ENCODE measurements at places on chromosomes 1 and 21.

- DNase-seq: no peak
Observed at GRCh38 chr1:162755306-162755705, 35.2 kb upstream of the HSD17B7 start.

- no peak for DNase-seq
Observed at GRCh38 chr1:170666541-170667254, 2.8 kb downstream of the PRRX1 start.

GRCh38 chr1:109716570-109717090 lies 4.6 kb downstream of the GSTM5 start:
- DNase-seq: no peak

DNA sequence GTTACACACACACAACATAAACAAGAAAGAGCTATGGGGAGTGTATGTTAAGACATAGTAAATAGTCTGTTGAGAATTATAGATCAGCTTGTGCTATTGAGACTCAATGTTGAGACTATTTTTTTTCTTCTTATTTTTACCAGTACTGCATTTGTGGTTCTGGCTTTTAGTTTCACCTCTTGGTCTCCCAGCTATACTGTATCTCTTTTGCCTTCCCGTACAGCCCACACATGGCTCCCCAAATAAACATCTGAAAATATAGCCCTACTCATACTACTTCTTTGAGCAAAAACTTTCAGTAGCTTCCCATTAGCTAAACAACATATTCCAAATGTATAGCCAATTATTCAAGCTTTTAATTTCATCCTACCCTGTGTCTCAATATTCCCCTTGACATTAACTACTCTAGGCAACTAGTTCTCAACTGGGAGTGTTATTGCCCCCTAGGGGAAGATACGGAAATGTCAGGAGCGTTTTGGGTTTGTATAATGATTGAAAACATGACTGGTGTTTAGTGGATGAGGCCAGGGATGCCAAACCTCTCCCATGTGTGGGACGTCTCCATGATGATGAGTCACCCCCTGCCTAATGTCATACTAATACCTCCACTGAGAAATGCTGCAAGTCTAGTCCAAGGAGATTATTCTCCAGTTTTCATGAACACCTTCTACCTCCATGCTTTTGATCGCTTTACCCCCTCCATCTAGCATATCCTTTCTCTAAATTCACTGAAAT lies 6.8 kb downstream of the RPE65 start:
- no peak for DNase-seq

GRCh38 chr1:219387211-219387610 lies 213.5 kb downstream of the LYPLAL1 start:
- peak; percentile 24 for DNase-seq

DNA sequence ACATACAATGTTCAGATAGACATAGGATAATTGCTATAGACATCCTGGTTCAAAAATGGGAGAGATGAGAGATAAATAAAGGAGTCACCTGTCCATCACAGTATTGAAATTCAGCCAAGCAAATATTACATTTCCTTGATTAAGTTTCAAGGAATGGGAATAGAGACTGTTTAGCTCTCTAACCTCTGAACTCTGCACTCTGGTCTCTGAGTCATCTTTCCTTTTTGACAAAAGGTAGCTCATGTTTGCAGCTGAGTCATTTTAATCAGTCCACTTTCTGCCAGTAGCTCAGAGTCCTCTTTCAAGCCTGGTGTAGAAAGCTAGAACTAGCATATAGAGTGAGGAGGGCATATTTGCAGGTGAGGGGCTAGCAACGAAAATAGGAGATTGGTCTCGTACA lies 51.4 kb upstream of the GJA8 start:
- no peak for DNase-seq

DNA sequence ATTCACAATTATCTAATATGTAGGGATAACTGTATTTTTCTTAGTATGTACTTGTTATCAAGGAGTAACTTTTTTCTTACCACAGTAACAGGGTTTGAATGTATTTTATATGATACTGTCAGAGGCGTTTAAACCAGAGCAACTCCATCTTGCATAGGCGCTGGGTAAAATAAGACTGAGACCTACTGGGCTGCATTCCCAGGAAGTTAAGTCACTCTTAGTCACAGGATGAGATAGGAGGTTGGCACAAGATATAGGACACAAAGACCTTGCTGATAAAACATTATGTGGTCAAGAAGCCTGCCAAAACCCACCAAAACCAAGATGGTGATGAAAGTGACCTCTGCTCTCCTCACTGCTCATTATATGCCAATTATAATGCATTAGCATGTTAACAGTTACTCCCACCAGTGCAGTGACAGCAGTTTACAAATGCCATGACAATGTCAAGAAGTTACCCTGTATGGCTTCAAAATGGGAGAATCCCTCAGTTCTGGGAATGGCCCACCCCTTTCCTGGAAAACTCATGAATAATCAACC lies 64.8 kb downstream of the RPE65 start:
- no peak for DNase-seq

DNA sequence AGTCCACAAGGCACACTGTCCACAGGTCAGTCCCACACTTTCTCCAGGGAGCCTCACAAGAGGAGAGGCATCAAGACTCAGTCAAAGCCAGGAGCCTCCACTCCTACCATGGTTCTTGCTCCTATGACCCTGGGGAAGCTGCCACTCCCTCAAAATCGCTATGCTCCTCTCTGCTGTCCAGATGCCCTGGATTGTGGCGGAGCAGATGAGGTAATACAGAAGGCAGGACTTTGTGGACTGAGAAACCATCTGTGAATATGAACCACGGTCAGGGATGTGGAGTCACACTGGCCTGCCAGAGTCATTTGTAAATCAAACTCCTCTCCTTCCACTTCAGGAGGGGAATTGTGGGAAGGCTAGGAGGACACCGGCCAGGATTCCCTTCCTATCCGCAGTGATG lies 20.6 kb downstream of the VWA5B1 start:
- no peak for DNase-seq

DNA sequence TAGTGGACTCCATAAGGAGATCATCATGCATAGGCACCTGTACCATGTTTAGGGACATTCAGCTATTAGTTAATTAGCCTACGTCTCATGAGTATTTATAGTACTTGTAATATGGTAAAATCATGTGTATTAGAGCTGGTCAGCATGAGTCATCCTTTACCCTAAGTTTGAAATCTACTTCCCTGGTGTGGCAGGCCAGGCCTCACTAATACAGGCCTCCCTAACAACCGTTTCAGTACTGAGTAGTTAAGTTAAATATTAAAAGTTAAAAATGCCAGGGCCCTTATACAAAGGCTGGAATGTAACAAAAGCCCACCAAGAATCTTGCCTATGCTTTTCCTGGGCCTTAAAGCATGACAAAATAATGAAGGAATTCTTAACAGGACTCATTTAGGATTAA lies 356.3 kb upstream of the DPYD start:
- no peak for DNase-seq

GRCh38 chr1:231887866-231888265 lies 261.3 kb downstream of the DISC1 start:
- DNase-seq: no peak

GRCh38 chr1:24980836-24981630 lies 51.0 kb upstream of the RUNX3 start:
- no peak for DNase-seq

DNA sequence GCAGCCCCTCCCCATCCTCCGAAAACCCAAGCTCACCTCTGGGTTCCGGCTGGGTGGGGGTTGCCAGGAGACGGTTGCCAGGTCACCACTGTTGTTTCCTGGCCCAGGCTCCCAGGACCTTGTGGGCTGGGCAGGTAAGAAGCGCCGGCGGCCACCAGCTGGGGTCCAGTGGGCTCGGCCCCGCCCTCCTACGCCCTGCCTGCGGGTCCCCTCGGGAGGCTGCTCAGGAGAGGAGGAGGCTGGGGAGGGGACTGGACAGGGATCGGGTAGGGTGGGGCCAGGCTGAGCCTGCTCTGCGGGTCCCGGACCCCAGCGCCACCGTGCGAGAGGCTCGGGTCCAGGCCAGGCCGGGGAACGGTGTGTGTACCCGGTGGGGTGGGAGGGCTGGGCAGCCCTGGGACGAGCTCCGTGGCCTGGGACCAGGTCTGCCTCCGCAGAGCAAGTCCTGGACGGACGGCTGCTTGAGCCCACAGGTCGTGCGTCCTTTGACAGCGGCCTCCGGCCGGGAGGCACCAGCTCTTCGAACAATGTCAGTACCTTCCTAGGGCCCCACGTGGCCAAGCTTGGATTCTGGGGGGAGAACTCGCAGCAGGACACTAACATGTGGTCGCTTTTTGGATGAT lies at the start of gene TTLL10:
TTLL10 (plus strand) TSS at position 88 of the 623 bp plus-strand sequence. CDS start 5,336 bp downstream, outside the sequence.
- no peak for DNase-seq

- no peak for DNase-seq
Observed at GRCh38 chr21:34046917-34047316, 26.5 kb upstream of the MRPS6 start.

GRCh38 chr1:14298806-14299205 lies 299.7 kb upstream of the KAZN start:
- no peak for DNase-seq

GRCh38 chr1:220529521-220530020 lies 1.6 kb downstream of the MARK1 start:
- peak; percentile 25 for DNase-seq

- DNase-seq: no peak
Observed at GRCh38 chr1:50425376-50426107, 2.3 kb upstream of the DMRTA2 start.

GRCh38 chr1:167761400-167761799 lies 39.6 kb downstream of the MPZL1 start:
- DNase-seq: no peak

GRCh38 chr1:41812453-41812852 lies 106.3 kb downstream of the HIVEP3 start:
- no peak for DNase-seq

DNA sequence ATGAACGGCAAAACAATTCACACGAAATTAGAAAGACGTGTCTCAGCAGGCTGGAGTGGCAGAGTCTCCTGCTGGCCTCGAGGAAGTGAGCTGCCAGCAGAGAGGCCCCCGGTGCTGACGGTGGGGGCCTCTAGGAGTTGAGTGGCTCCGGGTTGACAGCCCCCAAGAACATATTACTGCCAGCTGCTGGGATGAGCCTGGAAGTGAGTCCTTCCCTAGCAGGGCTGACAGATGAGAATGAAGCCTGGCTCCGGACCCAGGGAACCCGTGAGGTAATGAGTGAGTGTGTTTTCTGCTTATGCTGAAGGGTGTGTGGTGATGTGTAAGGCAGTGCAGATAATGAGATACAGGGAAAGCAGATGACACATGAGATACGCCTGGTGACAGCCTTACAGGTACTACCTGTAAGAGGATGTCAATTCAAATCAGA lies 23.5 kb upstream of the LRRC47 start:
- DNase-seq: no peak

DNA sequence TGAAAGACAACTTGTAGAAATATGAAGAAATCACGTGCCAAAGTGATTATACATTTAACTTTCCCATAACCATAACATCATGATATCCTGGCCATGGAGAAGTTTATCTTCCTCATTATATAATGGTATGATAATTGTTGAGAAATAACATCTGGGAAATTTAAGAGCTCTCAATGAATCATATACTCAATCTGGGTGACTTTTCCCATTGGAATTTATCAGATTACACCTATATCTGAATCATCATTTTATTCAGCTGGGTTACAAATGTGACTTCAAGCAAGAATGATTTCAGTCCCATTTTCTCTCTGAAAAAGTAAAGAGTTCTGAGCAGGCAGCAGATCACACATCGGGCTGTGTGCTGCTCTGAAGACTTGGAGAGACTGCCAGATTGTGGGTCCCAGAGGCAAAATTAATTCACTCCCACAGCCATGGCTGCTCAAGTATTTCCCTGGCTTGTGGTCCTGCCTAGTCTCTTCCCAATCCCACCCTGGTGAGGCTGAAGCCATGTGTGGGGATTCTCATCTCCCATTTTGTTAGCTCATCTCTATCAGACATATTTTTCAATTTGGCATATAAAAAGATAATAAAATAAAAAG lies 278.0 kb downstream of the MRPL39 start:
- no peak for DNase-seq

DNA sequence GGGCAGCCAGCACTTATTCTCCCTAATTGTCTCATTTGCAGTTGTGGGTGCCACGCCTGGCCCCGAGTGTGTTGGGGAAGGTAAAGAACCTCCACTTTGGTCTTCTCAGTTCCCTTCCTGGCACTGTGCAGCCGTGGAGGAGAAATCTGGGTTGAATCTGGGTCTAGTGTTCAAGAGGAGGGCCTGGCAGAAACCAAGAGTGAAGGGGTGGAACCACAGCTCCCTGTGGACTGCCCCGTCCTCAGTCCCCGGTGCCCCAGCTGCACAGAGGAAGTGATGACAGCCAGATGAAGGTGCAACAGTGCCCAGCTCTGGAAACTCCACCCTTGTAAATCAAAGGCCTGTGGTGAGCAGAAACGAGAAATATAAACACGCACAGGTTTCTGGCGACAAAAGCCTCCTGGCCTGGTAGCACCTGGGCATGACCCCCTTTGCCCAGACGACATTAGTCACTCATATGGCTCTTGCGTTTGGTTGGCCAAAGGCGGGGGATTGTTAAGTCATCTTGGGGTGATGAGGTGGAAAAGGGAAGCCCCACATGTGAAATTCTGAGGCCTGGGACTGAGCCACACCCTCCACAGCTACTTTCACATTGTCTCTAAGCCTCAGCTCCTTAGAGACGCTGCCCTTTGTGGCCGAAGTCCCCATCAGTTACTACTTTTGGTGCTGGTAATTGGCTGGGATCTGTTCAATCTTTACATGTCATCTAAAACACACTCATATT lies 4.2 kb upstream of the ECE1 start:
- DNase-seq: no peak

- DNase-seq: no peak
Observed at GRCh38 chr1:243267471-243267880, 11.6 kb downstream of the SDCCAG8 start.

Data from NCI-H1105 (cell line).